Ovary (tissue), 10 donors: ENCODE measurements at places on chromosomes 12 and 14. TPM values are rescaled to one million over a fixed set of nuclear protein-coding genes. Genes with fewer than 3 reads are reported as not detected.

DNA sequence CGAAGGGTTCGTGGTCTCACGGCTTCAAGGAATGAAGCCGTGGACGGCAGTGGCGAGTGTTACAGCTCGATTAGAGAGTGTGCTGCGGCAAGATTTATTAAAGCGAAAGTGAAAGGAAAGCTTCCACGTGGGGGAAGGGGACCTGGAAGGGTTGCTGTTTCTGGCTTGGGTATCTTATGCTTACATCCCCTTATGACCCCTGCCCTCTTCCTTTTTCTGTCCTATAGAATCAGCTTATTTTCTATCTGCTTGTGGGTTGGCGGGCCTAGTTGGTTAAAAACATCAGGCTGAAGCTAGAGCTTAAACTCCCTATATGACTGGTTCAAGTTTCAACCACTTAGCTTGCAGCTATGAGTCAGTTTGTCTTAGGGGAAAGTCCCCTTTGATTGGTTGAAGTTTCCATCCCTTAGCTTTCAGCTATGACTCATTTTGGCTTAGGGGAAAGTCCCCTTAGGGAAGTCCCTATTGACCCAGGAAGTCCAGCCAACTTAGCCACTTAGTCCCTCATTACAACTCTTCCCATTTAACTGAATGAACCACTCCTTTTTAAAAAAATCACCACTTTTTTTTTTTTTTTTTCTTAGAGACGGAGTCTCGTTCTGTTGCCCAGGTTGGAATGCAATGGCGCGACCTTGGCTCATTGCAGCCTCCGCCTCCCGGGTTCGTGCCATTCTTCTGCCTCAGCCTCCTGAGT, 1494.7 kb upstream of the TMEM132C start:
- H3K4me1 ChIP-seq: no peaks in the 10 kb centered on the region
- no peak for DNase-seq

The EPYC gene
- total RNA-seq: not detected

The CLEC6A gene
- not detected for total RNA-seq

The HOXC12 gene
- total RNA-seq: not detected

The KCNH5 gene
- not detected for total RNA-seq
